ENCODE measurements at places on chromosomes 2 and 18.

DNA sequence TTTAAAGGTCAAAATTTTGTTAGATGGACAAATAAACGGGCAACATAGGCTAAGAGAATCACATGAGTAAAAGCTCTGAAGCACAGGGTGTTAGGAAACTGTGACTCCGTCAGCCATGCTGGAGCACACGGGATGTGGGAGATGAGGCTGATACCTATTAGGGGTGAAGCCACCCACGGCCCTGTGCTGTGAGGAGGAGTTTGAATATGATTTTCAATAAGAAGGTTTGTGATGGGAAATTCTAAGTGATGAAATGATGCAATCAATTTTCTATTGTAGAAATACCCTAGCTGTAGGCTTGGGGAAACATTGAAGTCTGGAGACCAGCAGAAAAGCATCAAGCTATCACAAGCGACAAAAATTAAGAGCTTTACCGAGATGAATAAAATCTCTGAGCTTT lies 431.3 kb downstream of the CMPK2 start:
- no peak for DNase-seq

- no peak for DNase-seq
Measured at GRCh38 chr18:374721-375168, 106.9 kb upstream of the THOC1 start.

- DNase-seq: no peak
Measured at GRCh38 chr2:209600341-209601171, 171.1 kb upstream of the UNC80 start.

DNA sequence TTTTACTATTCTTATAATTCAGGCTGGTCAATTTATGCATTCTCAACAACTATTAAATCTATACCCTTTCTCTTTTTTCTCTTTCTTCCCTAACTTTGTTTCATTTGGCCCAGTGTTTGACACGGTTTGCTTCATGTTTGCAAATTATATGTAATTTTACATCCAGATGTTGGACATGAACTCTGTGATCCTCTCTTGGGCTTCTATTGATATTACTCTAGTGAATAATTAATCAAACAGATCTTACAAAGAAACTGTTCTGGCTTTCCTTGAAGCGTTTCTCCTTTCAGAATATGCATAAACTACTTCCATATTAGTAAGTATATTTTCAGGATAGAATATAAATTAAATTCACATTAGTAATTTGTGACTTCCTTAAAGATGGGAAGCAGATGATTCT lies 225.1 kb upstream of the TMEFF2 start:
- DNase-seq: no peak

DNA sequence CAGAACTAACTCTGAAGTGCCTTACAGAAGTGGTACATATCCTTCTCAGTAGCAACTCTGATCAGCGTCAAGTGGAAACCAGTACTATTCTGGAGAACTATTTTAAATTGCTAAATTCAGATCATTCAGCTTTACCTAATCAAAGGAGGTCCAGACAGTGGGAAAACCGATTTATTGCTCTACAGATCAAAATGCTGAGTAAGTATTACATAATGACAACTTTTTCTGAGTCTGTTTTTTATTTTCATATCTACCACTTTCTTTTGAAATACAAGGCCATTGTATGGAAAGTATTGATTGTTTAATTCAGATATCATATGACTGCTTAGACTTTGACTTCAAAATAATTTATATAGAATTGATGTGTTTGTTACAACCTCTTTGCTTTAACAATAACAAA lies 68.7 kb downstream of the NBEAL1 start:
- DNase-seq: no peak

- DNase-seq: no peak
Measured at GRCh38 chr2:111940333-111941196, 42.2 kb downstream of the MERTK start.

DNA sequence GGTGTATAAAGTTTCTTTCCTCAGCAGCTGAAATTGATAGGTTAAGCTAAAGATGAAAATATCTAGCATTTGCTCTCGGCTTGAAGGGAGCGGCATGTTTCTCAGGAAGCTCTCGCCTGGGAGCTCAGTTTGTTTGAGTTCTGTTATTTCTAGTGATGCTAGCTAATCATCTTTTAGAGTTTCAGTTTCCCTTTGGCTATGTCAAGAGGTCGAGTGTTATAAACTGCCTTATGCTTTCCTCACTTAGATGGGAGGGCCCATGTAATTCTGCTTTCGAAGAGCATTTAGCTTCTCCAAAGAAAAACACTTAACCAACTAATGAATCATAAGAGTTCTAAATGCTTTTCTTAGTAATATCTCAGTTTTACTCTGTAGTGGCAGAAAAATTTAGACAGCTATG lies 33.6 kb downstream of the PLCL1 start:
- no peak for DNase-seq

DNA sequence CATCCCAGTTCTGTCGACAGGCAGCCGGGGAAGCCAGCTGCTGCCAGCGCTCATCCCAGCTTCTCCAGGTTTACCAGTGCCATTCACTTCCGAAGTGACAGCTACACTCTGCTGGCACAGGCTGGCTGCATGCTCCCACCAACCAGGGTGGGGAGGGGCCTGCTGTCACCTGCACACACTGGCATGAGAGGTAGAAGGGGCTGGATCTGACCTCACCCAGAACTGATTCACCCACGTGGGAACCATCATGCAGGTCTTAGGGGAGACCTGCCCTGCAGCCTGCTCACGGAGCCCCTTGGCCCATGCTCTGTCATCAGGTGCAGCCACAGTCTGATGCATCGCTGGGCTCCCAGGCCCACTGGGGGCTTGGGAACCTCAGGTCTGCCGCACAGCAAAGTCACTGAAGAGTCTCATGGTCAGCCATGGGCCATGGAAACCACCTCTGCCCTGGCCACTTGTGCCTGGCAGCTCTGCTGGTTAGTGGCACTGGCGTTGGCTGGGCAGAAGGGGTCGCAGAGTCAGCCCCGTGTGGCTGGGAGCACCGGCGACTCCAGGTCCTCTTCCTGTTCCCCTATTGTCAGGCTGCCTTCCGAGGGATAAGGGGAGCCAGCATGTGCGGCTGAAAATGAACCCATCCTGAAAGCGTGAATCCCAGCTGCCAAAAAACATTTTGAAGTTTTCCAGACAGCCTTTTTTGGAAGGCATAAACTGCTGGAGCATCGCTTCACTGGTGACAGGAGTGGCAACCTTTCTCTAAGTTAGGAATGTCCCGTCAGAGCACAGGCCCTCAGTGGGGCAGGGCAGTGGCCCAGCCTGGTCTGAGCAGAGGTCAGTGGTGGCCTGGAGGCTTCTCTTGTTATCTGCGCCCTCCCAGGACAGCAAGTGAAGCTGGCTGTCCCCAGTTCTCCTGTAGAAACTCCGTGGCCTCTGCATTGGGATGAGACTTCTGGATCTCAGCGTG lies 157.8 kb downstream of the SEPTIN10 start:
- no peak for DNase-seq

DNA sequence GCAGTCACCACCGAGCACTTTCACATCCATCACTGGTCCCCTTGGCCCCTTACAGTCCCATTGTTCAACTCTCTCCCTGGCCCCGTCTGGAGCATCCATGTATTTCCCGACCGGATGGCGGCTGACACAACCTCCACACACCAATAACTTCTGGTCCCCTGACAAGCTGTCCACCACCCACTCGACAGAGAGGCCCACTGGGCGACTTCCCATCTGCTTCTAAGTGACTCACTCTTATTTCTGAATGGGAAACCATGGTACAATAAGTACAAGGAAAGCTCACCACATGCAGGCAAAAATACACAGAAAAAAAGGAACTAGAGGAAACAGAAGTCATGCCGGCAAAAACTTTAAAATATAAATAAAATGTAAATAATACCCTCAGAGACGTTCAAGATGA lies 82.9 kb upstream of the RAB12 start:
- no peak for DNase-seq

DNA sequence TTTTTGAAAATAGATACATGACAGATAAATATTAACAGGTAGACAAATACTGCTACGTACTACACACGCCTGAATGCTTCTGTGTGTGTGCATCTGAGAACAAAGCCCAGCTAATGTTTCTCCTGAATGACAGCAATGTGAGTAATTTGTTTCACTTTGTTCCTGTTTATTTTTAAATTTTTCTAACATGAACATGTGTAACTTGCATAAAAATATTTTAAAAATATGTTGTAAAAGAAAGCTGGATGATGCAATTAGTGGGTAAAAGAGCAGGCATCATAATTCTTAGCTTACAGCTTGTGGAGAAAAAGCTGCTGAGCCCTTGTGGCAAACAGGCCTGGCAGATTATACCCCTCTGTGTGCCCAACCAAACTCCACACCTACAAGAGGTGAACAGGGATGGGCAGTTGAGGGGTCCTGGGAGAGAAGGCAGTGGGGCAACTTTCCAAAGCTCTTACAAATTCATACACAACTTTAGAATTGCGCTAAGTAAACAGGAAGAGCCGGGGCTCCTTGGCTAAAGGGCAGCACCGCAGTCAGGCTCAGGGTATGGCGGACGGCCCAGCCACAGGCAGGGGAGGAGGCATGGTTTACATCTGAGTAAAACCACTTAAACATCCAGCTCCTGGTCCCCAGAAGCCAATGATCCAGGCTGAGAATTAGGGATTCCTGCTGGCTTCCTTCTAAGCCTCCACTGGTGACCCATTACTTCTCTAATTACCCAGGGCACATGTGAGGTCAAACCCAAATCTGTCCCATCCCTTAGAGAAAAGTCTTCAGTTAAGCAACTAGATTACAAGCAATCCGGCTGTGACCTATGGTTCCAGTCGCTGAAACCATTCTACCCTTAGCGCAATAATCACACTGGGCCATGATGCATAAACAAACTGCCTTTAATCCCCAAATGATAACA lies 14.0 kb downstream of the PXDN start:
- no peak for DNase-seq

DNA sequence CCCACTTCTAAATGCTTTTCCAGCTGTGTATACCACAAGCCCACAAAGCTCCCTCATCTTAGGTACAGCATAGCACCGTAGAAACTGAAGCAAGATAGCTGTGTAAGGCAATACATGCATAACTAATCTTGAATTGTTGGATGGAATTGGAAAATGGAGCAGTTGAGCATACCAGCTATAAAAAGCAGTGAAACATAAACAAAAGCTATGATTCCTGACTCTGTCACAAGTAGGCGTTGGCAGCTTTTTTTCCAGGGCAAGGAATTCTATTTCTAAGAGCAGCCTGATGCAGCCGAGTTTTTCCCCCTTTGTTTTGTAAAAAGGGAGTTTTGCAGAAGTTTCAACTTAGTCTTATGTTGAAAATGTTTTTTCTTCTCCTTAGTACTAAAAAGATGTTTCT lies 32.4 kb downstream of the MOGAT1 start:
- no peak for DNase-seq

DNA sequence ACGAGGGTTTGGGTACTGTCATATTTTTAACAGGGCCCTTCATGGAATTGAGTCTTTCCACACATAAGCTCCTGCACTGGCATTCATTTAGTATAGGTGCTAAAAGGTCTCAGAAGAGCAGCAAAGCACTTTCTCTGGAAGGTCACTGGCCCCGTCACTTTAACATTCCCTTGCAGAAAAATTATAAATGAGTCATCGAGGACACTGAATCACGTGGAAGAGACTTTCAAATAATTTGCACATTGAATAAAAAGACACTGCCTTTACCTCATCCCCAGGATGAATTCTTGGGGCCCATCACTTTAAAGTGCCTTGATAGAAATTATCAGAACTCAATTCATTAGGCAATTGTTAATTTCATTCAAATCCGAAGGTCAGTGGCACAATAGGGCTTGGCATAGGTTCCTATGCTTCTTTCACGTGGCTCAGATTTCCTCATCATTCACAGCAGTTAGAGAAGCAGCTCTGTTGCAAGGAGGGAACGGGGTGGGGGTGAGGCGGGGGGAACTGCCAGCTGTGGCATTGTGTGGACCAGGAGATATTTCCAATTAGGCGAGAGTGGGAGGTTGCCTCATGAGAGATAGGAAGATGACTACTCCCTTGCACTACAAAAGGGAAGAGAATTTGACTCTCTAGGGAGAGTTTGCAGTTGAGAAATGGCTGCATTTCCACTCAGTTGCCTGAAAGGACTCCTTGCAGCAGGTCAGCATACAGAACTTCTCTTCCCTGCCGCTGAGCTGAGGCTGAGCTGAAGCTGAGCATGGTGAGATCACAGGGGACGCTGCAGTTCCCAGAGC lies 86.3 kb upstream of the NPAS2 start:
- DNase-seq: no peak

DNA sequence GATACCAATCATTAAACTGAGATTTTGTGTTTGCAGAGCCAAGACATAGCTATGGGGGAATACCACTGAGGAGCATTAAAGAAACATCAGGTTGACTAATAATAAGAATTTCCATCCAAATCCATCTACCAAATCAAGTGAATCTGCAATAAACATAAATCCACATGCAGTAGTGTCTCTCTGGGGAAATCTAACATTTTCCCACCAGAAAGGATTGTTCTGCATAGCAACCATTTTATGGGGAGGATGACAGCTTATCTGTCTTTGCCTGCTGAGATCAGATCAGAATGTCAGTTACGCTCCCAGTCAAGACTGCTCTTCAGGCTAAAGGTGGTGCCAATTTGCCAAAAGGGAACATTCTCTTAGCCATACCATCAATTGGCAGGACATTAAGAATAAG lies 1098.9 kb upstream of the CHAC2 start:
- no peak for DNase-seq
